ENCODE measurements at places on chromosomes 5 and 9.

DNA sequence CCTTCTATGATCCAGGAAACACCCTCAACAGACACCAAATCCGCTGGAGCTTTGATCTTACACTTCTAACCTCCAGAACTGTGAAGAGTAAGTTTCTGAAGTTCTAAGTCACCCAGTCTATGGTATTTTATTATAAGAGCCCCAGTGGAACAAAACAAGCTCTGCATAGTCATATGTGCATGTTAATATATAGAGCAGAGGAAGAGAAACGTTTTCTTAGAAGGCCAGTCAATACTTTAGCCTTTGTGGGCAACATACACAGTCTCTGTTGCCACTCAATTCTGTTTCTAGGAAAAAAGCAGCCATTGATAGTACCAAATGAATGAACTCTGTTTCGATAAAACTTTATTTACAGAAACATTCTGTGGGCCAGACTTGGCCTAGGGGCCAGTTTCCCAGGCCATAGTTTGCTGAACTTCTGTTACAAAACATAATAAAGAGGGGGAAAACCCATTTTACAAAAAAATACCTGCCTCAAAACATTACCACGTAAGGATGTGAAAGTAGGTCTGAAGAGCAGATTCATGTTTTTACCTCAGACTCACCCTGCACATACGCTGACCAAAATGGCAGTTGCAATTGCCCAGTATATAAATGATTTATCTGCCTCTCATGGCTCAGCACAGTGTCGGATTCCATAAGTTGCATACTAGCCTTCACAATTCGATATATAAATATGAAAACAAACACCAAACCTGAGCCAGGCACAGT is 350.5 kb downstream of the SLIT3 start:
- no peak overlapping the region for H3K27ac ChIP-seq
- H3K36me3 ChIP-seq = no peaks in the 10 kb centered on the region
- H3K4me3 ChIP-seq = no peak overlapping the region
- peaks cover 15% of the 10 kb centered on the region for H3K27me3 ChIP-seq

DNA sequence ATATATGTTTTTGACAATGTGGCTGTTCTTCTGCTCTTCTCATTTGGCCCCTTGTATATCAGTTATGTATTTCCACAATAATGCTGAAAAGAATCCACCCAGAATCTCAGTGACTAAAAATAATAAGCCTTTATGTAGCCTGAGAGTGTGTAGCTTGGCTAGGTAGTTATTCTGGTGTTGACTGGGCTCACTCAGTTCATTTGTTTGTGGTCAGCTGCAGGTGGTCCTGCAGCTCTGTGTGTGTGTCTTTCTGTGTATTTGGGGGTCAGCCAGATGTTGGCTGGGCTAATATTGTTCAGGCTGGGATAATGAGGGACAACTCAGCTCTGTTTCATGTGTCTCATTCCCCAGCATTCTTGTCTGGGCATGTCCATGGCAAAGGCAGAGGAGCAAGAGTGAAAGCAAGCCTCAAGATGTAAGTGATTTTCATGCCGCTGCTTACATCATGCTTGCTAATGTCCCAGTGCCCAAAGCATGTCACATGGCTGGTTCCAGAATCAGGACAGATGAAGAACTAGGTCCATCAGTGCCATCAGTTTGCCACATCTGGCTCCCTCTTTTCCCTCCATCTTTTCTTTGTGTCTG is 162.8 kb downstream of the KCTD16 start:
- no peaks in the 10 kb centered on the region for H3K27me3 ChIP-seq
- H3K27ac ChIP-seq = no peak overlapping the region
- H3K4me1 ChIP-seq = peaks cover 4% of the 10 kb centered on the region
- no peak for DNase-seq
- H3K36me3 ChIP-seq = no peaks in the 10 kb centered on the region

DNA sequence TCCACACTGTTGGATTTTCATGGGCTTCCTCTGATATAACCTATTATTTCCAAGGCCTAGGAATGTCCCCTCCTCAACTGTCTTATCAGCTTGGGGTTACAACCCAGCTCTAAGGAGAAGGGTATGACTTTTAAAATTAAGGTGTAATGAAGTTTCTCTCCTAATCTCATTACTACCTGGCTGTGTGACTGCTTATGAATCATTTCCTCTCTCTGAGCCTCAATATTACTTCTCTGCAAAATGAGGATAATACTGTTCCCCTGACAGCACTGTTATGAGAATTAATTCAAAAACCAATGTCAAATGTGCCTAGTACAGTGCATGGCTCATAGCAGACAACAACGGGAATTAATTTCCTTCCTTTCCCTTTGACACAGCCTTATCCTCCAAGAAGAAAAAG is 118.9 kb downstream of the NR6A1 start:
- H3K27me3 ChIP-seq = no peaks in the 10 kb centered on the region
- DNase-seq = no peak
- H3K4me1 ChIP-seq = peaks cover 11% of the 10 kb centered on the region
- H3K36me3 ChIP-seq = no peaks in the 10 kb centered on the region

GRCh38 chr9:90774071-90774470 is 27.5 kb upstream of the SYK start:
- H3K27me3 ChIP-seq = no peaks in the 10 kb centered on the region
- H3K4me1 ChIP-seq = peaks cover 4% of the 10 kb centered on the region
- H3K4me3 ChIP-seq = no peak overlapping the region

DNA sequence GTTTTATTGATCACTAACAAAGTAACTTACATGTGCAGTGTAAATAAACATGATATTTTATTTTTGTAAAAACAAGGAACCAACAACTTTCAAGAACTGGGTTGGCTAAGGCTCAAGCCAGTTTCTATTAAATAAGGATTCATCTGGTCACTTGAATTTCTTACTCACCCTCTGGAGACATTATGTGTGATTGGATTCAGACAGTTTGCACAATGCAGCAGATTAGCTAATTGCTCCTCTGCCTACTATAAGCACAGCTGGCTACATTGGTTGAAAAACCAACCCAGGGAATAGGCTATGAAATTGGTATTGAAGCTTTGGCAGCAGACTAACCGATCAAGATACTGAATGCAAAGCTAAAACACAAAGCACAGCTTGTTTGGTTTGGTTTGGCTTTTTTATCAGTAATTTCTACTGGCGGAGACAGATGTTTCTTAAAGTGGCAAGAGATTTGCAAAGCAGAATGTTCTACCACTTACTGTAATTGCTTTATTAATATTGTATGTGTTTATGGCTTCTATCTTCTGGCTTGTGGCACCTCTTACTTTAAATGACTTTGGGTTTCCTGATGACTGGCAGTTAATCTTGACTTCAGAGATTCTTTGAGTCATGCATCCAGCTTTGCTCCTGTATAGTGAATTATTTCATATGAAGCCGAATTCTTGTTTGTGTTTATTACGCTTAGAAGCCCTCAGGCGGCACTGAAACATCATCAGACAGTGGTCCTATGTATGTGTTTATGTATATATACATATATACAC is 231.5 kb downstream of the MPDZ start:
- H3K27ac ChIP-seq = no peak overlapping the region
- H3K27me3 ChIP-seq = no peaks in the 10 kb centered on the region
- H3K4me3 ChIP-seq = no peak overlapping the region

GRCh38 chr5:14850419-14851049 is 21.0 kb downstream of the ANKH start:
- peaks cover 11% of the 10 kb centered on the region for H3K4me1 ChIP-seq
- no peak overlapping the region for H3K4me3 ChIP-seq
- no peak overlapping the region for H3K27ac ChIP-seq
- H3K36me3 ChIP-seq = no peaks in the 10 kb centered on the region
- no peak for DNase-seq
- no peaks in the 10 kb centered on the region for H3K27me3 ChIP-seq

- peak; percentile 60 for DNase-seq
- no peaks in the 10 kb centered on the region for H3K36me3 ChIP-seq
- no peaks in the 10 kb centered on the region for H3K27me3 ChIP-seq
- no peak overlapping the region for H3K4me3 ChIP-seq
Observed at GRCh38 chr5:86371061-86371460, 246.7 kb upstream of the COX7C start.

DNA sequence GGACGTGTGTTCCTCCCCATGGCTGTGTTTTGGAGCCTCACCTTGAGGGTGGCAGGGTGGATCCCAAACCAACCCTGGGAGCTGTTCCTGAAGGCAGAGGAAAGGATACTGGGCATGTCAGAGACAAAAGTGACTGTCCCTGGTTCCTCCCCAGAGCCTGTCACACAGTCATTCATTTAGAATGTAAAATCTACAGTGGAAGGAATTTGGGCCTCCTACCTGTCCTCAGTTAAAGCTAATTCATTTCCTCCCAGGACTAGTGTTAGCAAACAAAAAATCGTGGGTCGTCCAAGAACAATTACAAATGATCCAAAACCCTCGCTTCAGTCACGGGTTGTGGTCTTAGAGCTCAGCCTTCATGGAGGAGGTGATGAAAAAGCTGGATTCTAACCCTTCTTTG is 83.2 kb downstream of the NDFIP1 start:
- H3K4me1 ChIP-seq = peaks cover 10% of the 10 kb centered on the region
- H3K36me3 ChIP-seq = no peaks in the 10 kb centered on the region
- no peak for DNase-seq
- H3K27ac ChIP-seq = no peak overlapping the region
- no peaks in the 10 kb centered on the region for H3K27me3 ChIP-seq

DNA sequence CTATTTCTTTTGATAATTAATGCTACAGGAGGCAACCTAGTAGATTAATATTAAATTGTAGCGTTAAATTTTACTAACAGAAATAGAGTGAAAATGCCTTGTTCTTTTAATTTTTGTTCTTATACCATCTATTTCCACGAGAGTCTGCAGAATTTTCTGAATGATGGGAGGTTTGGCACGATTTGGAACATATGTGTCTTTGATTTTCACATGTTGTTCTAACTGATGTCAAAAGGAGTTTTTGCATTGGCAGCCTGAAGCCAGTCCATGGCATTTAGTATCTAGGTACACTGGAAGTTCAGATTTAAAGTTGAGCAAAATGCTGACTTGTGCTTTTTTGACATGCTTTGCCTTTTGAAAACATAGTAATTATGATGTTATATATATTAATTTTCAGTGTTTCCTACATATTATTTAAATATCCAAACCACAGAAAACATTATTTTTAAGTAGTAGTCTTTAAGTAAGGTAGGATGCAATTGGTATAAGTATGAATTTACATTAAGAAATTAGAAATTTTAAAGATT is 103.0 kb downstream of the PBX3 start:
- H3K4me3 ChIP-seq = no peak overlapping the region
- DNase-seq = no peak
- H3K4me1 ChIP-seq = no peaks in the 10 kb centered on the region
- H3K36me3 ChIP-seq = peaks cover 5% of the 10 kb centered on the region

- peak overlapping the region; percentile 54 for H3K27ac ChIP-seq
- DNase-seq = no peak
- no peaks in the 10 kb centered on the region for H3K27me3 ChIP-seq
- no peak overlapping the region for H3K4me3 ChIP-seq
- H3K4me1 ChIP-seq = peaks cover 14% of the 10 kb centered on the region
- no peaks in the 10 kb centered on the region for H3K36me3 ChIP-seq
Observed at GRCh38 chr9:126957687-126958053, 43.1 kb downstream of the RALGPS1 start.

DNA sequence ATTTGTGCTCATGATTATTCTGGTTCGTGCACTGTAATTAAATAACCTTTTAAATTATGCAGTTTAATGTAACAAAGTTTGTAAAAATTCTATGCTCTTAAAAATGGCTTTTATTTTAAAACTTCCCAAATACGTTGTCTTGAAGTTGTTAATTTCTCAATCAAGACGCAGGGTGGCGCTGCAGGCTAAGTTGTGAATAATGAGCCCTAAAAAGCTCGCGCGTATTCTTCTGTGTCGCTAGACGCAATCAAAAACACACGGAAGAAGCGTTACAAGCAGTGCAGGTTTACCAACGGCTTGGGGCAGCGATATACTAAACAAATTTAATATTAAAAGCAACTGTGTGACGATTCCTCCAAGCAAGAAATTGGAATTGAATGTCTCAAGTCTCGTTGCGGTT is at the start of gene PCDHB4:
Gene PCDHB4 (plus strand): TSS at position 256 of the 400 bp plus-strand sequence. CDS start 181 bp downstream, outside the sequence.
- no peak within 1 kb of the TSS for H3K27ac ChIP-seq
- no peak within 1 kb of the TSS for H3K4me3 ChIP-seq
- H3K27me3 ChIP-seq = no peaks in the 10 kb centered on the region
- DNase-seq = peak; percentile 25
- H3K36me3 ChIP-seq = peaks cover 7% of the 10 kb centered on the region

- no peaks in the 10 kb centered on the region for H3K27me3 ChIP-seq
- H3K27ac ChIP-seq = no peak overlapping the region
- peaks cover 15% of the 10 kb centered on the region for H3K4me1 ChIP-seq
Observed at GRCh38 chr9:114264806-114265550, 57.9 kb upstream of the ORM1 start.

GRCh38 chr5:140143521-140144258 is 18.0 kb downstream of the IGIP start:
- H3K27ac ChIP-seq = no peak overlapping the region
- peaks cover 6% of the 10 kb centered on the region for H3K4me1 ChIP-seq
- no peaks in the 10 kb centered on the region for H3K36me3 ChIP-seq
- no peak for DNase-seq
- no peak overlapping the region for H3K4me3 ChIP-seq

DNA sequence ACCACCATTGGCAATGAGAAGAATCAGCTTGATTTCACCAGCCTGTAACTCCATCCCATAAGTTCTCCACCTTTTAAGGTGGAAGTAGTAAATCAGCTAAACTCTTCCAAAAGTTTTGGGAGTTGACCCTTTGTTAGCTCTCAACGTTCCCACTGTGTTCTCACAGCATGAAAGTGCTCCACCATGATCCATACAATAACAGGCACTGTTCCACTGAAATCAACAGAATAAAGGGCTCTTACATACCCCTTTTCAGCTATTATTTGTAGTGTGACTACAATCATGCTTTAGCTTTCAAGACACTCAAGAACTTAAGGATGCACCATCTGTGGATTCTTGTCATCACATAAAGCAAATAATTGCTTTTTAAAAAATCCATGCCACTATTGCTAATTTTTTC is 81.6 kb downstream of the PPP2R2B start:
- peak overlapping the region; percentile 91 for H3K27ac ChIP-seq
- H3K27me3 ChIP-seq = no peaks in the 10 kb centered on the region
- peaks cover 77% of the 10 kb centered on the region for H3K4me1 ChIP-seq
- no peaks in the 10 kb centered on the region for H3K36me3 ChIP-seq
- DNase-seq = peak; percentile 60

- H3K4me1 ChIP-seq = peaks cover 22% of the 10 kb centered on the region
- no peak overlapping the region for H3K27ac ChIP-seq
- no peak overlapping the region for H3K4me3 ChIP-seq
- no peaks in the 10 kb centered on the region for H3K27me3 ChIP-seq
Observed at GRCh38 chr5:61816585-61817450, 484.8 kb downstream of the ZSWIM6 start.

DNA sequence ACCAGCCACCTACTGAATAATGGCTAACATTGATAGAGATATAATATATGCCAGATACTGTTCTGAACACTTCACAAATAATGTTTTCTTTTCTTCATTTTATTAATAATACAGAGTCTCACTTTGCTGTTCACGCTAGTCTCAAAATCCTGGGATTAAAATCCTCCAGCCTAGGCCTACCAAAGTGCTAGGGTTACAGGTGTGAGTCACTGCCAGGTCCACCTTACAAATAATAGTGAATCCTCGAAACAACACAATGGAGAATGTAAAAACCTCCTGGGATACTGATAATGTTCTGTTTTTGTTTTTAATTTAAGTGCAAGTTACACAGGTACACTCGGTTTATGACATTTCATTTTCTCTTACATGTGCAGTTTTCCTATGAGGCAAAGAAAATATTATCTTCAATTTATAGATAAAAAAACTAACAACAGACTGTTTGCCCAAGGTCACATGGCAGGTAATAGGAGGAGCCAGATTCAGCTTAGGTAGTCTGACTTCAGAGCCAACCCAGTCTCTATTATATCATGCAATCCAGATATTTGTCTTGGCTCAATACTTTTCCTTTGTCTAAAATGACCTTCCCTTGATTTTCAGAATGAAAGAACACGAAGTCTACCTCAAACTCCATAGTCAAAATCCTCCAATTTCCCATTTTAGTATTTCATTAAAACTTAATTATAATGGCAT is 7.8 kb downstream of the ZFR start:
- H3K4me3 ChIP-seq = no peak overlapping the region
- H3K27ac ChIP-seq = no peak overlapping the region
- no peaks in the 10 kb centered on the region for H3K27me3 ChIP-seq
- H3K36me3 ChIP-seq = peaks cover 18% of the 10 kb centered on the region
- no peak for DNase-seq

Measured in neural progenitor cell (in vitro differentiated cells).